ENCODE measurements at places on chromosomes 16 and 17.

DNA sequence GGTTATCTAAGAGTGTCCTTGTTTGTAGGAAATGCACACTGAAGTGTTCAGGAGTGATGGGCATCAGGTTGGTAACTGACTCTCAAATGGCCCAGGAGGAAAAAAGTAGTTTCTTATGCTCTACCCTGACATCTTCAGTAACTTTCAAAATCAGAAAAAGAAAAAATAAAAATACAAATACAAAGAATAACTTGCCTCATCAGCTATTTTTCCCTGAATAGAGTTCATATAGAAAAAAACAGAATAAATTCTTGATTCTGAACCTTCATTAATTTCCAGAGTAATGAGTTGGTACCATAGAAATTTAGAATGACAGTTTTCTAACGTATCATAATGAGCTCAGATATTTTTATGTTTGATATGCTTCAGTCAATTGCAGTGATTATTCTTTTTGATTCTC, 27.2 kb upstream of the HYDIN start:
- DNase-seq, result no peak

DNA sequence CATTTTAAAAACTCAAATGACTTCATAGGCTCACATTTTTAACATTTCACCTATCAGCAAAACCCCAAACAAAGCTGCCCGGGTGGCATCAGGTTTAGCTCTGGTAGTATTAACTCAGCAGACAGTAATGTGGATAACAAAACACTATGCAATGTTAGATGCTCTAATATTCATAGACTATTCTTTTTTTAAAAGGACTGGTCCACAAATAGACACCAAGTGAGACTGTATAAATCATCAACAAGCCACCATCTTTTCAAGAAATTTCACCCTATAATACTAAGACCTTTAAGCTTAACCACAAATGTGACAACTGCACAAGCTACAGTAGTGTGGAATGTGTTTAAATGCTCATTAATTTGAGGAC, 20.2 kb downstream of the SNN start:
- no peak for DNase-seq

DNA sequence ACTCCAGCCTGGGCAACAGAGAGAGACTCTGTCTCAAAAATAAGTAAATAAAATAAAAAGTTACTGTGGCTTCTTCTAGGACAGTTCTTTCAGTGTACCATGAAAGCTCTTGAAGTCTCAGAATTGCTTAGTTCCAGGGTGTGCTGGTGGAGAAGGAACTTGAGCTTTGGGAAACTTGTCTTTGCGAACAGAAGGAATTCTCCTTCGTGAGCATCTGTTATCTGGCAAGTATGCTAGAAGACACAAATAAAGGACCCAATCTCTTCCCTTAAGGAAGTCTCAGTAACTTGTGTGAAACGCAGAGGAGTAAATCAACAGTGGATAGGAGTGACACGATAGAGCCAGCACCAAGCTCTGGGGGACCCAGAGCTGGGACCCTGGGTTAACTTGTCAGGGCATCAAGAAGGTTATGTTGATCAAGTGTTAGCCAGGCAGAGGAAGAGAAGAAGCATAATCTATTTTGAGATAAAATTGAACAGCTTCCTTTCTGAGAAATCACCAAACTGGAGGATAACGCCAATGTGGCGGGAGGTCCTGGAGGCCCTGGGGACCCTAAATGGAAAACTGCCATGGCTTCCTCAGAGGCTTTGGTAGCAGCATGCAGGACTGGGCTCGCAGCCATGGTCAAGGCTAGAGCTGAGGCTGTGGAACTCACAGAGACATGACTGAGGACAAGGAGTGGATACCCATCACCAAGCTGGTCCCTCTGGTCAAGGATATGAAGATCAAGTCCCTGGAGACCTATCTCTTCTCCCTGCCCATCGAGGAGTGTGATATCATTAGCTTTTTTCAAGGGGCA, 72.1 kb upstream of the HAS3 start:
- no peak for DNase-seq

GRCh38 chr16:57284952-57285363, 486 bp upstream of the PLLP start:
- DNase-seq, result no peak

DNA sequence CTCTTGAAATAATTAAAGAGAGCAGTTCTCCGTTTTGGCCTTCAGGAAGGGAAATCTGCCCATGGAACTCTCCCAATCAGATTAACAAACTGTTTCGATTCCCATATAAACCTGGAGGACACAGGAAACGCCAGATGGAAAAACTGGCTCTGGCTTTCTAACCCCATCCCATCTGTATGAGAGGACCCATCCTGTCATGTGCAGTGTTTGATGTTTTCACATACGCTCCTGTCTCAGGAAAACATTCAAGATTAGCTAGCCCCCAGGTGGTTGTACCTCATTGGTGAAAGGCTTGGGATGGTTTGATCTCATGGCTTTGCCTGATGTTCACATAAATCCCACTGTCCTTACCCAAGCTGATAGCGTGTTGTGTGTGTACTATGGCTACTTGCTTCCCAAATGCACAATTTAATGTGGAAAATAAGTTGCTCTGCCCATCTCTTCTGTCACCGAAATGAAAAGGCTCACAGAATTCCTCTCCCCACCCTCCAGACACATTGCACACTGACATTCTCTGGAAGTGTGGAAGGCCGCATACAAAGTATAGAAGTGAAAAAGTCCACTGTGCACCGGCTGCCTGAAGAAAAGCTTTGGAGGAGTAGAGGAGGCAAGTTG, 18.2 kb upstream of the ERN1 start:
- DNase-seq, result no peak

DNA sequence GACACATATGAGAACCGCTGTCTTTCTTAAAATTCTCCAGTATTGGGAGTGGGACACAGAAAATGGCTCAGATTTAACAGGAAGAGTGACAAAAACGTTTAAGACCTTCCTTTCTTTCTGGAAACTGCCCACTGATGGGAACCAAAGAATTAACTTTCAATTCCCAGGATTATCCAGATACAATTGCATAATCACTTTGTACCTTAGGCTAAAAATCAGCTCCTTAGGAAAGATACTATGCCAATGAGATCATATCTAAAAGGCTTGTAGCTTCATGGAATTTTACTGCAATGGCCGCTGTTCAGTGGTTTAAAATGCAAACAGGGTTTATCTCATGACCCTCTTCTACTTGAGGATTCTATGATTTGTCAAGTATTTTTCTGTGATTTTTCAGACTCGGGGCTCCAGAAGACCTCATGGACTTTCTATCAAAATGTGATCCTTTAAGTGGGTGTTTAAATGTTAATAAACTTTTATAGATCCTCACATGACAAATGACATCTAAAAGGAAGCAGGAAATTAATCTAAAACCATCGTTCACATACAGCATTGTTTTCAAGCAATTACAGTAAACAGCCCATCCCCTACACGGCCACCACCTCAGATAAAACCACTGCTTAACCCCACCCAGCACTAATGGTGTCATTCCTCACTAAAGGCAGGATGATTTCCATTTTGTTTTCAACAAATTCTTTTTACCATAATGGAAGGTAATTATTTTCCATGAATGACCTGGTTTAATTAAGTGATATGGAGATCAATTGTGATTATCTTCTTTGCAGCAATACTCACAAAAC, 31.6 kb upstream of the ERN1 start:
- DNase-seq, result no peak

DNA sequence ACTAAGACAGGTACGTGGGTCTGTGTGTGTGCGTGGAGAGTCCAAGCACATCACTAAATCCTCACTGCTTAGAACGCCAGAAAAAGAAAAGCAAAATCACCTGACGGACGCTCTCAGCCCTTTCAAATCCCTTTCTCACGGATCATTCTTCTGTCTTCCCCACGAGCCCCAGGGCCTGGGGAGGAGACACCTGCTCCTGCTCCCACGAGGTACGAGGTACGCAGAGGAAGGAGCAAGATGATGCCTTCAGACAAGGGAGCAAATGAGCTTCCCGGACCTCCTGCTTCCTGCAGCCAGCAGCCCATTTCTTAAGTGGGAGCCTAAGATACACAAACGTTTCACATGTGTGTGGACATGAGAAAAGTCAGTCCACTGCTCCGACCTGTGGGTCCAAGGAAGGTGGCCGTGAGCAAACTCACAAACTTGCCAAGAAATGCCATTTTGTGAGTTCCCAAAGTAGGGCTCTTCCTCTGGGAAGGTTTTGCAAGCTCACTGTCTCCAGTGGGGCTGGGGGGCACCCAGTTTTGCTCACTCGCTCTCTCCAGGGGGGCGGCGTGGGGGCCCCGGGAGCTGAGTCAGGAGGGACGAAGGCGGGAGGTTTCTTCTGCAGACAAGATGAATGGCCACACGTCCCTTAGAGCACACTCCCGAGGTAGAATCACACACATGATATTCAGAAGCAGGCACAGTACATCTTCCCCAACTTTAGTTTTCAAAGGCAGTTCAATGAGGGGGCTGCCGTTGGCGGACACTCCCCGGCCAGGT, 68.1 kb downstream of the MRM3 start:
- no peak for DNase-seq

DNA sequence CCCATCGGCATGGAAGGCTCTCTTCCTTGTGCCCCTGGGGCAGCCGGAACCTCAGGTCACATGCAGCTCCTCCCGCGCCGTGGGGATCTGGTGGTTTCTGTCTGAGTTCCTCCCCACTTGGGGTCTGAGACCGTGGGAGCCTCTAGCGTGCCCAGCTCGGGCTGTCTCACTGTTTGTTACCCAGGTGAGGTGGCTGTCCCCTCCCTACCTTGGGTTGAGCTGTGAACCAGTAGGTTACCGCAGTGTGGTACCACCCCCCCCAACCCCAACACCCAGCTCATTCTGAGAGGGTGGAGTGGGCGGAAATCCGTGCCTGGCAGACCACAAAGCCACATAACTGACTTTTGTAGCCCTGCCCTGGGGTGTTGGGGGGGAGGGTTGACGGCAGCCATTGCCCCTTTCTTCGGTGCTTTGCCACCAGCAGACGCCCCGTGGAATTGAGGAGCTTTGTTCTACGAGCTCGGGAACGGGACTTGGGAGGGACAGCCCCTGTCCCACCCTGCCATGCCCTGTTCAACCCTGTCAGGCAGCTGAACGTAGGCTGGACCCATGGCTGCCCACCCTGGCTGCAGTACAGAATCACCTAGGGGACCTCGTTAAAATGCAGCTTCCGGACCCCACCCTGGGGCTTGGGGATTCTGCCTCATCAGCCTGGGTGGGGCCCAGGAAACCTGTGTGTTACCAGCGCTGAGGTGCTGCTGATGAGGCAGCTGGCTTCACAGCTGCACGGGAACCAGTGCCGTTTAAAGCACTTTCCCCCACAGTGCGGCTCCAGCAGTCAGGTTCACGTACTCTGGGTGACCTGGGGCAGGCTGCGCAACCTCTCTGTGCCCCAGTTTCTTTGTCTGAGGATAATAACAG, 18.5 kb downstream of the RAP1GAP2 start:
- DNase-seq, result no peak

GRCh38 chr17:64984851-64985521, 65.7 kb upstream of the LRRC37A3 start:
- peak; percentile 38 for DNase-seq

DNA sequence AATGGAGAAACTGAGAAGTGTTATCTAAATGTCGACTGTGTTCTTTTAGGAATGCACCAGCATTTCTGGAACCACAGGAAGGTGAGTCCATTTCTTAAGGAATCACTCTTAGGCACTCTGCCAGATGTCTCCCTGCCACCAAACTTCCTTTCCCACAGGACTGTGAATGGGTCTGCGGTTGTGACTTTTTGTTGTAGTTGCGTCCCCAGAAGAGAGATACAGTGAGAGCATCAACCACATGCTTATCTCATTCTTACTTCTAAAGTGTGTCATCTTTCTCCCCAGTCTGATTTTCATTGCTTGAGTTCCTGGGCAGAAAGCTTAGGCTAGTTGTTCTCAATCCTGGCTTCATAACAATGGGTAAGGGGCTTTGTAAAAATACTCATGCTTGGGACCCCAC, 13.4 kb downstream of the ITPRIPL2 start:
- no peak for DNase-seq

- no peak for DNase-seq
Measured at GRCh38 chr17:81127526-81128177, 37.7 kb upstream of the PVALEF start.

- no peak for DNase-seq
Measured at GRCh38 chr16:59913666-59914065, 1179.5 kb upstream of the GOT2 start.

- DNase-seq, result peak; percentile 51
Measured at GRCh38 chr17:80455336-80455710, 21.1 kb downstream of the NPTX1 start.

- DNase-seq, result no peak
Measured at GRCh38 chr16:8905168-8905762, 23.1 kb downstream of the LITAFD start.

DNA sequence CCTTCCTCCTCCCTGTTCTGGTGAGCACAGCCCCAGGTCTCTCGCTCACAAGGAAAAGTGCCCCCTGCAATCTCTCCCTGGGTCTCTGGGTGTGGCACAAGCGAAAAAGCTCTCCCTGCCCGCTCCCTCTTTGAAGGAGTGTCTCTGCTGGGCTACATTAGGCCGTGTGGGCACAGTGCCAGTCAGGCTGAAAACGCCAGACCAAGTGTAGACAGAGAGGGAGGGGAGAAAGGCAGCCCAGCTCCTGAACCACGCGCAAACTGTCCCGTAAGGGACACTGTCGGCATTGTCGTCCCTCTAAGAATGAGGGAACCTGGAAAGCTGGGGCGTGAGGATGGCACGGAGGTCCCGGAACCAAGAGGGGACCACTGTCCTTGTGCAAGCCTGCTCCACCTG, 3.9 kb downstream of the SMIM5 start:
- peak; percentile 31 for DNase-seq

GRCh38 chr17:77115510-77115909, 25.3 kb upstream of the SEC14L1 start:
- DNase-seq, result no peak

DNA sequence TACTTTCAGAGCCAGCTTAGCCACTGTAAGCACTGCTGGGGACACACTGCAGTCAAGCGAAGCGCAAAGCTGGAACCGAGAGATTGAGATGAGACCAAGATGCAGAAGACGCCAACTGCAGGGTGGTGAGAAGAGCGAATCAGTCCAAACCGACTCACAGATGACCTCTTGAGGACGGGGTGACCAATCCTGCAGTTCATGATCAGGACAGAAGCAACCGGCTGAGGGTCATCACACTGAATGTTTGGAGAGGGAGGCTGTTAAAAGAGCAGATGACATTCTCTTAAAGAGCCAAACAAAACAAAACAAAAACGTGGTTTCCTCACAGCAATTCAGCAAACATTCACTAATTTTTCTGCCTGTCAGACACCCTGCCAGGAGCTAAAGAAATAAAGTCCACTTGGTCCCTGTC, 8.5 kb downstream of the HASPIN start:
- DNase-seq, result no peak

- DNase-seq, result no peak
Measured at GRCh38 chr16:29316761-29317183, 89.7 kb downstream of the NPIPB11 start.

GRCh38 chr17:77474292-77474988, 333.7 kb downstream of the SEC14L1 start:
- no peak for DNase-seq

DNA sequence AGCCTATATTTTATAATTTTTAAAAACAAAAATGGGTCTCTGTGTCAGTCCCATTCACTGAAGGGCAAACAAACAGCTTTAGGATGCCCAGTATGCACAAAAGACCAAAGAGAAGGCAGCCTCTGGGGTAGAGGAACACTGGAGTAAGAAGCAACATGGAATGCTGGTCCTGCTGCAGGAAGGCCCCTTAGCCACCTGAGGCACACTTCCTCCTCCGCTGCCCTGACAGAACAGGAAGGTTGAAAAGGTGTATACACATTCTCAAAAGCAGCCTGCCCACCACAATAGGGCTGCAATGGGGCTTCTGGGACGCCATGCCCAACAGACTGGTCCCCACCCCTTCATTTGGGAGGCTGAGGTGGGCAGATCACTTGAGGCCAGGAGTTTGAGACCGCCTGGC, 19.5 kb downstream of the TOM1L2 start:
- no peak for DNase-seq
